GM20000 (cell line): ENCODE measurements at places on chromosomes 5 and 9.

DNA sequence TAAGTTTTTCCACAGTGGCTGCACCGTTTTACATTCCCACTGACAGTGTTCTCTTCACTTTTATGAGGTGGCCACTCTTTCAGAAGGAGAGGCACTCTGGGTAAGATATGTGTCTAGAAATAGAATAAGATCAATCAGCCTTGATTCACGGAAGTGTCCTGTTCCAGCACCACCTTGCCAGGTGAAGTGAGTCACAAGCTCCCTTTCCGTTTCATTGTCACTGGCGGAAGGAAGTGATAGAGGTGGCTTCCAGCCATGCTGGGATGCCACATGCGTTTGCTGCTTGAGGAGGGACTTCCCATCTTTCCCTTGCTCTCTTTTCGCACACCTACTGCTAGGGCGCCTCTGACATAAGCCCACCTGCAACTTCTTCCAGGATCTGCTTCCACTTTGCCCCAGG, 217.1 kb downstream of the PIK3R1 start:
- DNase-seq: no peak

GRCh38 chr5:151318850-151319732, 15.5 kb upstream of the SLC36A3 start:
- peak; percentile 49 for DNase-seq

DNA sequence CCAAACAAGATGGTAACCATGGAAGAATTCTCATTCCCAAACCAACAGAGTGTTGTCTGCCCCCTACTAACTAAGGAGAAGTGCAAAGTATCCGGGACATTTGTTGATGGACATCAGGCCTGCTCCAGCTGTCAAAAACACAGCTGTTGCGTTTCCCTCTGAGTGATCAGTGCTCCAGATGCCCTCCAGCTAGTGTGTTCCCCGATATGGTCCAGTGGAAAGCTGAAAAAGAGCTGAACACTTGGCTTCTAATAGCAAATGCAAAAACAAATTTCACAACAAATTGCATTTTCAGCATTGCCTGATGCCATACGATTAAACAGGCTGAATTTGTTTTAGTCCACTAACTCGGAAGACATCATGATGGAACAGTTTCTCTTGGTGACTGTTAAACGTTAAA, 1398.7 kb downstream of the PTPRD start:
- no peak for DNase-seq

- DNase-seq: no peak
Measured at GRCh38 chr9:132458432-132458831, 48.4 kb downstream of the CFAP77 start.

DNA sequence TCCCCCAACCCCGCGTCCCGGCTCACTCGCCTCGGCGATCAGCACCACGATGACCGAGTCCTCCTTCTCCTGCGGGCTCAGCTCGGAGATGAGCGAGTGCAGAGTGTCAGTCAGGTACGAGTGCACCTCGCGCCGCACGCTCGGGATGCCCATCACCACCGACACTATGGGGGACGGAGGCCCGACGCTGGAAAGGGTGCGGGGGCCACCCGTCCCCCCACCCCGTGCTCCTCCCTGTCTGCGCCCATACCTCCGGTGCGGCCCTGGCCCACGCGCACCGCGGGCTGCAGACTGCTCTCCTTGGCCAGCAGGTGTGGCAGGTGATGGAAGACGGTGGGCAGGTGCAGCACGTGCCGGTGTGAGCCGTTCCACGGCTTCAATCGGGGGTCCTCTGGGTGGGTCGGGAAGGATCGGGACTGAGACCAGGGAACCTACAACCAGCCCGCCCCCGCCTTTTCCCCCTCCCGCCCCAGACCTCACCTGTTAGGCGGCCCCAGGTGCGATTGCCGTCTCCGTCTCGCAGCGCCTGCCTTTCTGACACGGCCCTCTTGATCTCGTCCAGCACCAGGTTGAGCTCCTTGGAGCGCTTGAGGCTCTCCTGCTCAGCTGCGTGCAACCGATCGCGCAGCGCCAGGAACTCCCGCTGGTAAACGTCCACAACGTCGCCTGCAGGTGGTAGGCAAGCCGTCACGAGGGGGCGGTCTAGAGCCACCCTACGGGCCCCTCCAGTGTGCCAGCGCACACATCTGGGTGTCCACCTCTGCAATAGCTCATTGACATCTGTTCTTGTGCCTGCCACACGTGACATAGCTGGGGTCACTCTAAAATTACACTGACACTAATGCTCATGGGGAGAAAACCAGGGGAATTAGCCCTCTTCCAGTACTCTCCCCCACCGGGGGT, 5.1 kb downstream of the MGAT4B start:
- DNase-seq: peak; percentile 87

DNA sequence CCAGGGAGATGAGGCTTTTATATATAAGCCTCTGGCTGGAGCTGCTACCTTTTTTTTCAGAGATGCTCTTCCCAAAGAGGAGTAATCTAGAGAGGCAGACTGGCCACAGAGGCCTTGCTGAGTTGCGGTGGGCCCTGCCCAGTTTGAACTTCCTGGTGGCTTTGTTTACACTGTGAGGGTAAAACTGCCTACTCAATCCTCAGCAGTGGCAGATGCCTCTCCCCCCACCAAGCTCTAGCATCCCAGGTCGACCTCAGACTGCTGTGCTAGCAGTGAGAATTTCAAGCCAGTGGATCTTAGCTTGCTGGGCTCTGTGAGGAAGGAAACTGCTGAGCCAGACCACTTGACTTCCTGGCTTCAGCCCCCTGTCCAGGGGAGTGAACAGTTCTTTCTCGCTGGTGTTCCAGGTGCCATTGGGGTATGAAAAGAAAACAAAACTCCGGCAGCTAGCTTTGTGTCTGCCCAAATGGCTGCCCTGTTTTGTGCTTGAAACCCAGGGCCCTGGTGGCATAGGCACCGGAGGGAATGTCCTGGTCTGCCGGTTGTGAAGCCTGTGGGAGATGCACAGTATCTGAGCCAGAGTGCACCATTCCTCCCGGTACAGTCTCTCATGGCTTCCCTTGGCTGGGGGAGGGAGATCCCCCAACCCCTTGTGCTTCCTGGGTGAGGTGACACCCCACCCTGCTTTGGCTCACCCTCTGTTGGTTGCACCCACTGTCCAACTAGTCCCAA, 219.5 kb upstream of the IZUMO3 start:
- no peak for DNase-seq

DNA sequence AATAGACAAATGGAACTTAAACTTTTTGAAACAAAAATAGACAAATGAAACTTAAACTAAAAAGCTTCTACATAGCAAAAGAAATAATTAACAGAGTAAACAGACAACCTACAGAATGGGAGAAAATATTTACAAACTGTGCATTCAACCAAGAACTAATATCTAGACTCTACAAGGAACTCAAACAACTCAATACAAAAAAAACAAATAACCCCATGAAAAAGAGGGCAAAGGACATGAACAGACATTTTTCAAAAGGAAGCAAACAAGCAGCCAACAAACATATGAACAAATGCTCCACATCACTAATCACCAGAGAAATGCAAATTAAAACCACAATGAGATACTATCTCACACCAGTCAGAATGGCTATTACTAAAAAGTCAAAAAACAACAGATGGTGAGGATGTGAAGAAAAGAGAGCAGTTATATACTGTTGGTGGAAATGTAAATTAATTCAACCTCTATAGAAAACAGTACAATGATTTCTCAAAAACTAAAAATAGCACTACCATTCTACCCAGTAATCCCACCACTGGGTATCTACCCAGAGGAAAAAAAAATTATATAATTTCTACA, 170.8 kb upstream of the RGMB start:
- DNase-seq: no peak

DNA sequence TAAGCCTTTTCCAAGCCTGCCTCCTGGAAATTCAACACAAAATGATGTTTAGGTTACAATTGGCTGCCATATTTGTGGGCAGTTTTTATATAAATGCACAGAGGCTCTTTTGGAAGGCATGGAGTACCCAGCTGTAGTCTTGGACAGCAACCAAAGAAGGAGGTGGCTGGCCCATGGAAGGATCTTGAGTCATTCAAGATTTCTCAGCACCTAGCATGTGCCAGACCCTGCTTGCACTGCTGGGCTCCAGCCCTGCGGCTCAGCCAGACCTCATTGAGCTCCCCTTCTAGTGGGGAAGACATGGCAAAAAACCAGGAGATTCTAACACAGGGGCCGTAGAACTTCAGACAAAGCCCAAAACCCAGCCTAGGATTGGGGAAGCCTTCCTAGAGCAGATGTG, 22.1 kb downstream of the JADE2 start:
- no peak for DNase-seq

DNA sequence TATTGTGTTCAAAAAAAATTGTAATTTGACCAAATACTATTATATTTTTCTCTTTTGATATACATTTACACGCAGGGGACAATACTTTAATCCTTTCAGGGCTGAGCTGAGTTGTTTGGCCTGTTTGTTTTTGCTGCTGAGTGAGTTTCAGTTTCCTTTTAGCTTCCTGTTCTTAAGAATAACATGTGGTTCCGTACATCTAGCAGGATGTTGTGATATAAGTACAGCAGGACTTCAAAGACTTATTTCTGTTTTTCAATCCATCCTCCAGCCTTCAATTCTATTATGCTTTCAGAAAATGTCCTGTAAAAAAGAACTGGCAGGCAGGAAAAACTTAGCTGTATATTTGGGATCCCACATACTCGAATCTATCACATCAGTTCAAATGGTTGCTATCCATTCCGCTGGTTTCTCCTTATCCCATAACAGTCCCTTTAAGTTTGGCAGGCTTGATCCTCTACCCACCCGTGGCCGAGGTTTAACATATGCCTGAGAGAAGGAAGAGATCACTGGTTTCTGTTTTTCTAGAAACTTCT, 1037.3 kb upstream of the ACO1 start:
- DNase-seq: peak; percentile 39

- no peak for DNase-seq
Measured at GRCh38 chr5:140563596-140563995, 802 bp downstream of the APBB3 start.

DNA sequence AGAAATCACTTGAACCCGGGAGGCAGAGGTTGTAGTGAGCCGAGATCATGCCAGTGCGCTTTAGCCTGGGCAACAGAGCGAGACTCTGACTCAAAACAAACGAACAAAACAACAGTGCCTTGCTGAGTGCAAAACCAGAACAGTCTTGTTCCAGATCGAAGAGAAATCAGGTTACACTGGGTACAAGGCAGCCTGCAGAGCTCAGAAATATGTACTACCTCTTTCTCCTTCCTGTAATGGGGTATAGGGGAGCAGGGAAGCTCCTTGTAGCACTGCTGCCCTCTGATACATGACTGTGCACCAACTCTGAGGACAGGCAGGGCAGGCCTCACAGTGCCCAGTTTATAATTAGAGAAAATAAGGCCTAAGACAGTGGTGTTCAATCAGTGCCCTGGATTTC, 24.7 kb downstream of the TBC1D2 start:
- DNase-seq: no peak

- no peak for DNase-seq
Measured at GRCh38 chr5:4987431-4987830, 152.7 kb upstream of the ADAMTS16 start.

GRCh38 chr9:70205366-70206020, 53.3 kb upstream of the SMC5 start:
- no peak for DNase-seq

- no peak for DNase-seq
Measured at GRCh38 chr5:169847519-169847918, 132.8 kb downstream of the INSYN2B start.

- DNase-seq: no peak
Measured at GRCh38 chr5:179794575-179794974, 789 bp downstream of the LTC4S start.

- DNase-seq: no peak
Measured at GRCh38 chr5:43281840-43282658, 31.2 kb downstream of the HMGCS1 start.

- no peak for DNase-seq
Measured at GRCh38 chr5:149285153-149285552, 13.5 kb downstream of the AFAP1L1 start.

DNA sequence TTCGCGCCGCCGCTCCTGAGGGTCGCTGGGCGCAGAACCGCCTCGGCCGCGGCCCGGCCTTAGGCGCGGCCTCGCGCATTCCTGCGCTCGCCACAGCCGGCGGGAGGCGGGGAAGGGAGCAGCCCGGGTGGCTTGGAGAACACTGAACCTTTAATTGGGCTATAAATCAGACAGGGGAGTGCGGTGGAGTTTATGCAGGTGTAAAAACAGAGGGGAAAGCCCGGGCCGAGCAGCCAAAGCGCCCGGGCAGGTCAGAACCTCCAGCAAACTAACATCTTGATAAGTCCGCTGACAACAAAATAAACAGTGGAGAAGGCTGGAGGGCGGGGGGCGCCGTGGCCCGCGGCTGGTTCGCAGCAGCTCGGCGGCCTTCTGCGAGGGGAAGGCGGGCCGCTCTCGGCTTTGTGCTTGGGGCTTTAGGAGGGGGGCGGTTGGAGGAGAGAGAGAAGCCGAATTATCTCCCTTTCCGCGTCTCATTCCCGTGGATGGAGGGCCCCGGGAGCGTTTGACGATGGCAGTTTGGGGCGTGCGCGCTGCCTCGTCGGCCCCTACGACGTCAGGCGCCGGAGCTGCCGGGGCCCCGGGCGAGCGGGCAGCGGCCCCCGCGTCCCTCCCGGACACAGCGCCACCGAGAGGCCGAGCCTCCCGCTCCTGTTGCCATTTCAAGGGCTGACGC, 11.3 kb downstream of the FOXD1 start:
- peak; percentile 64 for DNase-seq

GRCh38 chr5:31815376-31815775, 176.4 kb downstream of the PDZD2 start:
- no peak for DNase-seq

DNA sequence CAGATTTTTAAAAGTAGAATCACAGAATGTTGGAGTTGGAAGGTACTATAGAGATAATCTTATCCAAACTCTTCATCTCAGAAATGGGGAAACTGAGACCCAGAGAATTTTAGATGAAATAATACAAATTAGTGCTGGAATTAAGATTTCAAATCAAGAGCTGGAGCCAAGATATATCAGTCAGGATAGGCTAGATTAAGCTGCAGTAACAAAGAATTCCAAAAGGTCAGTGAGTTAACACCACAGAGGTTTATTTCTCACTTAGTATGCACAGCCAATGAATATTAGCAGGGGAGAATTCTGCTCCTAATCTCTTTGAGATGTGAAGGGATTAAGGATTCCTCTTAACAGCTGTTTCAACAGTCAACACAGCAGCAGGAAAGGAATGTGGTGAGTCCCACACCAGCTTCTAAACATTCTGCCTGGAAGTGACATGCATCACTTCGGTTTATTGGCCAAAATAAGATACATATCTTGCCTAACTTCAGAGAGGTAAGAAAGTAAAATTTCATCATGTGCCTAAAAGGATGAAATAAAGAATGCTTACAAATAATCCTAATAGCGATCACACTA, 136.8 kb downstream of the FRMD3 start:
- no peak for DNase-seq

DNA sequence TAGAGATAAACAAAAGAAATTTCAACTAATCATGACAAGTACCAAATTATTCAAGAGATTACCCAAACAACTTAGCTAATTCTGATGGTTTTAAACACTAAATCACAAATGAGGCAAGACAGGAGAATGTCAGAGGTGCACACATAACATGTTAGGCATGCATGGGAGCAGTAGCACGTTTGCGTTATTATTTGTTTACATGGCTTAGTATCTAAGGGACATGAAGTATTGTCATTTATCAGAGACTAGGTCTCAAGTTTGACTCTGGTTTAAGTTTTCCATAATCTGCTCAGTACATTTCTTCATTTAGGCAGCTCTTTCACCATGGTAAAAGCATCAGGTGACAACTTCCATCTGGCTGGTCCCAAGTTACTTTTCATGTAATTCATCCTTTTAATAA, 244.1 kb upstream of the TNC start:
- DNase-seq: no peak
